ENCODE measurements at places on chromosomes 6 and 20. TPM values are rescaled to one million over a fixed set of nuclear protein-coding genes. Genes with fewer than 3 reads are reported as not detected.

Gene TMEM74B
- total RNA-seq = 0.82 TPM

Gene GGT7
- 54.2 TPM for total RNA-seq

Gene GTSF1L
- not detected for total RNA-seq

Gene E2F1
- 2.0 TPM for total RNA-seq

Gene ZBTB9
- total RNA-seq = 0.82 TPM

GRCh38 chr6:105270511-105270910 lies 90.7 kb upstream of the POPDC3 start:
- DNase-seq = no peak

DNA sequence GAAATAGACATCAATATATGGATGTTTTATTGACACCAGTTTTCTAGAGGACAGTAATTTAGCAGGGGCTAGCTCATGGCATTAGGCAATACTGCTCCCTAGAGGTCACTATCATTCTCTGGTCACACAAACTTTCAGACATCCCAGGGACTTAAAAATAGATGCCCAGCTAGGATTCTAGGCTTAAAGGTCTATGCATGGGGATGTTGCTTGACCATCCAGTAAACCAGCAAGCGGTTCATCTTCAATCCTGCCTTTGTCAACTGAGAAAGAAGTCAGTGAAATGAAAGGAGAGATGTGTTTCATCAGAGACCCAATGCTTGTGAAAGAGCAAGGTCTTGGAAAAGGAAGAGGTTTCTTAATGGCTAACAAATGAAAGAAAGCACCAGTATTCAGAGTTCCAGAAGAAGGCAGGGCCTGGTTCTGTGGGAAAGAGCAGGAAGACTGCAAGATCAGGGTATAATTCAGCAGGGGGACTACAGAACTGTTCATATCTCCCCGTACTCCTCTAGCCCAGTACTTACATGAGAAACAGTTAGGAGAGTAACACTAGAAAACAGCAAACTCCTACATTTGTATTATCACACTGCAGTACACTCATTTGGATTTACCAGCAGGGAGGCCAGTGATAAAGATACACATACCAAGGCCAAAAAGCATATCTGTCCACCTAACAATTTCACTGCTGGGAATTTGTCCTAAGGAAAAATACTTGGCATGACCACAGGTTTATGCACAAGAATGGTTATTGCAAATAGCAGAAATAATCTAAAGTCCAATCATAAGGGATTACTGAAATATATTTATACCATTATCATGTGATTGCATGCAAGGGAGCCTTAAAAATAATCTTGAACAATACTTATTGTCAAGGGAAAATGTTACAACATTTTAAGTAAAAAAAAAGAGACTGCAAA lies 151.4 kb upstream of the LAMA2 start:
- no peak for DNase-seq

DNA sequence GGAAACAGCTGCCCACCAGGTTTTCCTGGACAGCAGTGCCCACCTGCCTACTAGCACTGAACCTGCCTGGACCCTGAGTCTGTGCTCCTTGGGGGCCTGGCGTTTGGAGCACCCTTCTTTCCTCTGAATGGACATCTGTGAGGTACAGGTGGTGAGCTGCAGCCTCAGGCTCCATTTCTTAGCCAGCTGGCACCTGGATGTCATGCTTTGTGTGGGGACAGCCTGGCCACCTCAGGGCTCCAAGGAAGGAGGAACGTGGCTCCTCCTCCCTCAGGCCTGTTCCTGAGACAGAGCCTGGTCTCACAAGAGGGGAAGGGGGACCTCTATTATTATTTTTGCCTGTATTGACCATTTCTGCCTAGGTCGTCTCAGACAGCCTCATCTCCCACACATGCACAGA lies 8.1 kb downstream of the TMEM151B start:
- no peak for DNase-seq

- DNase-seq = no peak
These were observed 21.2 kb upstream of the SNRPB2 start for GRCh38 chr20:16708602-16709001.

DNA sequence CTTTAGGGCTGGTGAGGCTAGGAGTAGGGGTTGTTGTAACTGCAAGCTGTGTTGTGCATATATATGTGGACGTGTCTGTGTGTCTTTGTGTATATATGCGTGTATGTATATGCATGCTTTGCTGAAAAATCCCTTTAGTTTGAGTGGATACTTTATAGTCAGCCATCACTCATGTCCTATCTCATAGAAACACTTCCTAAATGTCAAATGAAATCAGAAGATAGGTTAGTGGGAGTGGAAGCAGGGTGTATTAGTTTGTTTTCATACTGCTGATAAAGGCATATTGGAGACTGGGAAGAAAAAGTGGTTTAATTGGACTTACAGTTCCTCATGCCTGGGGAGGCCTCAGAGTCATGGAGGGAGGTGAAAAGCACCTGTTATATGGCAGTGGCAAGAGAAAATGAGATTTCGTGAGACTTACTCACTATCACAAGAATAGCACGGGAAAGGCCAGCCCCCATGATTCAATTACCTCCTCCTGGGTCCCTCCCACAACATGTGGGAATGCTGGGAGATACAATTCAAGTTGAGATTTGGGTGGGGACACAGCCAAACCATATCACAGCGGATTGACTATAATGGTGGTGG lies 131.1 kb downstream of the JARID2 start:
- DNase-seq = peak; percentile 70

DNA sequence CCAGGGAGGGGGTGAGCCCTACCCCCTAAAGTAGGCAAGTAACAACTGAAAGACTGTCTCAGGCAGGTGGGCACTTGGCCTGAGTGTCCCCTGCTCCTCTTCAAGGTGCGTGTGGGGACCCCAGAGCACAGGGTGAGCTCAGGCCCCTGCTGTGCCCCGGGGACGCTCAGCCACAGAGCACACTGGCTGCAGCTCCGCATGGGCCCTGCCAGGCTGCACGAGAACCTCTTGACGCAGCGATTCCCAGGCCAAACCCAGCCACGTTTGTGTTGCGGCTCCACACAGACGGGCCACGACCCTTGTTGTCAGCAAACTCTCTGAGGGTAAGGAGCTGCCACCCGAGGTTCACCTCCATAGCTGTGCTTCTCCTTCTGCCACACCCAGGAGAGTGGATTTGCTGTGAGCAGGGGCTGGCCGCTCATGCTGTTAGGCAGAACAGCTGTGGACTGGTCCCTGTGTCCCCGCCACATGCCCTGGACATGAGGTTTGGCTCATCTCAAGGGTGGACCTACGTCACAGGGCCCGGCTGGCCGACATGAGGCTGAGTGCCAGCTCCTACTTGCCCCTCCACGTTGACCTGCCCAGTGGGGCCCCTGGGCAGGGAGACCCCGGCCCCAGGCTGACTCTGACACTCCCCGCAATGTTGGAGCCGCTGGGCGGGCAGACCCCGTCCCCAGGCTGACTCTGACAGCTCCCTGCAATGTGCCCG lies 29.7 kb upstream of the GATA5 start:
- peak; percentile 73 for DNase-seq

DNA sequence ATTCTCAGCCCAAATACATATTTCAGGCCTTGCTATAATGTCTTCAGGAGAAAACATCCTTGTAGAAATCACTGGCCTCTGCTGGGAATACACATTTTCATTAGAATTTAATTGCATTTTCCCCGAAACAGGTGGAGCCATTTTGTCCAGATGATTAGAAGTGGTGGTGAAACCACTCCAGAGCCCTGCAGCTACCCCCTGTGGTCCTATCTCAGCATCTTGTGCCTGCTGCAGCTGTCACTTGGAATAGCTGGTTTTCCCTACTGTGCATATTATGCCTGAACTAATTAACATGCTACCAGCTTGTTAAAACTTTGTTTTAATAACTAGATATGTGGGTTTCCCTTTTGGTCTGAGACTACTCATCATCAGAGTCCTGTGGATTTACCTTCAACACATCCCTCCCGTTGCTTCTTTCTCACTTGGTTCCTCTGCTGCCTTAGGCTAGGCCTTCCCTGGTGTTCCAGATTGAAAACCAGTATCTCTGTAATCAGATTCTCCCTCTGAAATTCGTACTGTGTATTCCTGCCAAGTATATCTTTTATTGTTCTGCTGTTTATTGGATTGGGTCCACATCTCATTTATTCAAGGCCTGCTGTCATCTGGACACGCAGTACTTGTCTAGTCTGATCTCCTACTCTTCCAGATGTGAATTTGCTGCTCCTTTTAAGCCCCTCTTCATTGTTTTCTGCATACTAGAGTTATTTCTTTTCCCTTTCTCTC lies 15.2 kb downstream of the DNAH8 start:
- no peak for DNase-seq

DNA sequence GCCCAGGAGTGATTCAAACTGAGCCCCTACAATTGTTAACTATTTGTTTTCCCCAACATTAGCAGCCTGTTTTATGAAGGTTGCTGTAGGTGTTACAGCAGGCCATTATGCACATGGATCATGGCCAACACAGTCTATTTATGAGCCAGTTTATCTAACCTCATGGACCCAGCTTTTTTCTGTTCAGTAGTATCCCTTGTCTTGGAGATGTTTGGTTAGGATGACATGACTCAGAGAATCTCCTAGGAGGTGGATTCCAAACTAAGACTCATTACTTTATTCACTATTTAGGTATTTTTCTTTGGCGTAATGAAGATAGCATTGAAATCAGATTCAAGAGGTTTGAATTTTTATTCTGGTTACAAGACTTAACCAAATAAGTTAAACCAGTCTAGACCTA lies 62.8 kb upstream of the TFB1M start:
- no peak for DNase-seq

GRCh38 chr6:157864185-157864761 lies 41.2 kb downstream of the SNX9 start:
- no peak for DNase-seq

- DNase-seq = no peak
These were observed 73.5 kb downstream of the EYS start for GRCh38 chr6:65633501-65633900.

DNA sequence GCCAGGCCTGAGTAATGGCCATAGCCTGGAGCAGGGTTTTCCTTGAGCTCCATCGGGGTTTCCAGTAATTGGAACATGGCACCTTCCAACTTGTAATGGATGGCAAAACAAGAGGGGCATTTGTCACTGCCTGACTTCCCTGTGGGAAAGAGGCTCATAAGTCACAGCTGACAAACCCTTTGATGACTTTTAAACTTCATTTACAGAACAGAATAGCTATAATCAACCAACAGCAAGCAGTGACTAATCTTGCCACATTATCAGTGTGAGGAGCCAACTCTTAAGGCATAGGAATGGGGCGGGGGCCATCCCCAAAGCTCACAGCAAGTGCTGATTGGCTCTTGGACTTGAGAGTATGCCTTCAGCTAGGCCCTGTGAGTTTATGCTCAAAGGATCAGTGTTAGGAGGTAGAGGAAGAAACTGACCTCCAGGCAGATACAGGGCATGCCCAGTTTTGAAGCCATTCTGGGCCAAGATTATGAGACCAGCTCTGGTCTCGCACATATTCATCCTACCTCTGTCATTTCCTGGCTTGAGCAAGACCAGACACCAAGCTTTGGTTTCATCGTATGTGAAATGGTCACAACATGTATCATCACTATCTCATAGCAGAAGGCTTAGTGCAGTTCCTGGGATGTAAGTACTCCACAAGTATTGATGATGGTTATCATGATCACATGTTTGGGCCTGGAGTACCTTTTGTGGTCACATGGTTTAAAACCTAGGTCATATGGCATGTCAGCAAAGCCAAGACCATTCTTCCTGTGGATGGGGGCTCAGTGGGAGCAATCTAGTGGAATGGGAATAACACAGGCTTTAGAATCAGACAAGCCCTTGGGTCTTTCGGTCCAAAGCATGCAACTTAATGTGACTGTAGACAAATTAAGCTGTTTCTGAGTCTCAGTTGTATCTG lies 49.2 kb downstream of the EIF2S2 start:
- no peak for DNase-seq

DNA sequence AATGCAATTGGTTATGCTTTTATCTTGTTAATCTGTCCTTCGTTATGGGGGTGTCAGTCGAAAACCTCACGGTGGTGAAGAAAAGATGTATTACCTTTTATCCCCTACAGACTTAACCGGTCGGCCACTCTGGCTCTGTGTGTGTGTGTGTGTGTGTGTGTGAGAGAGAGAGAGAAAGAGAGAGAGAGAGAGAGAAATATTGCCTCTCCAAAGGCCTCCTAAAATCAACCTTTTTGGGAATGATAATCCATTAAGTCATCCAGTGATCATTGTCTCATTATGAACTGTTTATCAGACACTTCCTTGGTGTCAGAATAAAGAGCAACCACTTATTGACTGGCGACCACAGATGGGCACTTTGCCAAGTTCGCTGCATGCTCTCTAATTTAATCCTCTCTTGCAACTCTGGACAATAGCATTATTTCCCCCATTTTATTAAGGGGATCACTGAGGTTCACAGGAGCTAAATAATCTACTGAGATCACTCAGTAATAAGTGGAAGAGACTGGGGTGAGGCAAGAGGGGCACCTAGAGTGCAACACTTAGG lies 30.7 kb downstream of the SLC35D3 start:
- DNase-seq = no peak

DNA sequence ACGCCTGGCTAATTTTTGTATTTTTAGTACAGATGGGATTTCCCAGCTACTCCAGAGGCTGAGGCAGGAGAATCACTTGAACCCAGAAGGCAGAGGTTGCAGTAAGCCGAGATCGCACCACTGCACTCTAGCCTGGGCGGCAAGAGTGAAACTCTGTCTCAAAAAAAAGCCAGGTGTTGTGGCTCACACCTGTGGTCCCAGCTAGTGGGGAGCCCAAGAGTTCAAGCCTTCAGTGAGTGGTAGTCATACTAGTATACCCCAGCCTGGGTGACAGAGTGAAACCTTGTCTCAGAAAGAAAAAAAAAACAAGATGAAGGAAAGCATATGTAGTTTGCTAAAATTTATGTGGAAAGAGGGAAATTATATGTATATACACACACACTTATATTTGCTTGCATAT lies 20.0 kb upstream of the POU5F1 start:
- no peak for DNase-seq

DNA sequence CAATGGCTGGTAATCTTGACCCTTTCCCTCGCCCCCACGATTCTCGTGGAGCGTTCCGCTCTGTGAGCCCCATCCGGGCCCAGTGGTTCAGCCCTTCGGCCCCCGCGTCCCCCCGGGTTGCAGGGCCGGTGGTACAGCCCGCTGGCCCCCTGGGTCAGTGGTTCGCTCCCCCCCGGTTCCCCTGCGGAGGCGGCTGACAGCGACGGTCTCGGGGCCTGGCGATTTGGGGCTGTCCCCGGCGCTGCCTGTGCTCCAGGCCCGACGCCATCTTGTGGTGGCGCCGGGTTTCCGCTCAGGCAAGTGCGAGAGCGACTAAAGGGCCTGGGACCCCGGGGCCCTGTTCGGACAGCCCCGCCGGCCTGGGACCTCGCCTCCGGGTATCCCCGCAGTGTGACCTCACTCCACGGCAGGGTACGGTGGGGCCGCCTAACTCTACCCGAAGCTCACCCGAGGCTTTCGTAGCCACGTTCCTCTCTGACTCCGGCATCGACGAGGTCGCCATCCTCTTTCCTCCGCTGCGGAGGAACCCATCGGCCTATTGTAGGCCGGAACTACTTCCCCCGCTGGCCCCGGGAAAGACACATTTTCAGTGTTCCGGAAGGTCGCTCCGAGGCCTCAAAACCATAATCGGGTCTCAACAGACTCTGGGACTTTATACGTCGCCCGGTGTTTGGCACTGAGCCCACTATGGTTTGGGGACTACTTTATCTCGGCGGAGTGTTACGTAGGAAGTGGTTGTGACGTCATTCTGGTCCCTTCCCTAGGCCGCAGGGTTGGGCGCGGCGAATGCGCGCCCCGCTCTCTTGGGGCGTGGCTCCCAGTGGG lies at the start of gene ZNF335:
Gene ZNF335 (minus strand): TSS at position 529 of the 825 bp plus-strand sequence. CDS start 793 bp downstream, outside the sequence.
- DNase-seq = peak; percentile 93

Data from gastrocnemius medialis (tissue), 4 donors.